ENCODE measurements at places on chromosomes 1 and 21.

GRCh38 chr1:101124405-101124804 lies 98.8 kb upstream of the DPH5 start:
- DNase-seq: no peak

GRCh38 chr21:45699251-45699942 lies 55.9 kb downstream of the PCBP3 start:
- no peak for DNase-seq

DNA sequence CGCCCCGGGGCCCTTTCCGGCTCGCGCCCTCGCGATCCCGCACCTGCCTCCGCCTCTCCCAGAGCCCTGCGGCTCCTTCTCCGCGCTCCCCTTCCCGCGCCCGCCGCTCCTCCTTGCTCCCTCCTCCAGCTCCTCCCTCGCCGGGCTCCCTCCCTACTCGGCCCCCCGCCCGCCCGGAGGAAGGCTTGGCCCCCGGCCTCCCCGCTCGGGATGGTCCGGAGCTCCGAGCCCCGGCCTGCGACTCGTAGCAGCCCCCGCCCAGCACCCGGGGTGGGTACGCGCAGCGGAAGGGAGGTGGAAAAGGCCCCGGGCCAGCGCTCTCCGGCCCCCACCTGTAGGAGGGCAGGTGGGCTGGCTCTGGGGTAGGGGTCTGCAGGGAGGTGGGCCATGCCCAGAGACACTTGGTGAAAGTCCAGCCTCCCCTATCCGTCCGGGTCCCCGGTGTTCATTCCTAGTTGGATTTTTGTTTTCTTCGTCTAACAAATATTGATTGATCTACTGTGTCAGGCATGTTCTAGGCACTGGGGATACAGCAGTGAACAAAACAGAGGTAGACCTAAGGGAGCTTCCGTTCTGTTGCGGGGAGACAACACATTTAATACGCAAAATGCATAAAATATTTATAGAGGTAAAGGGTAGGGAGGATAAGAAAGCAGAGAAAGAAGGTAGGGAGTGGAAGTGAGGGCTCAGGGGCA lies at the start of gene HTR1D:
Gene HTR1D (minus strand): TSS at position 82 of the 695 bp plus-strand sequence. CDS start 23,283 bp downstream, outside the sequence.
- no peak for DNase-seq

DNA sequence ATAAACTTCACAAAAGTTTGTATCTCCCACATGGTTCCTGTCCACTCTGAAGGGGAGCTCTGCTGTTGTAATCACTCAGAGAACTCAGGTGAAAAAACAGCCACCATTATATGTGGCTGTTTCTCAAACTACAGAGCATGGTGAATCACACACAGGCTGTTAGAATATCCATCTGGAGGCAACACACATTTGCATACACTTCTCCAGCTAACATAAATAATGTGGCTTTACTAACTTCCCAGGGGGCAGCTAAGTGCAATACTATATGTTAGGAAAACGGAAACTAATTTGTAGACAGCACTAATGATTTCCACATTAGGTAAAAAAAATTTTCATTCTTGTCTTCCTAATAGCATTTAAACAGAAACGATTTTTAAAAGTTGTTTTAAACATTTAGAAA lies 49.3 kb downstream of the PTGFR start:
- DNase-seq: no peak

GRCh38 chr1:118252624-118253023 lies 67.6 kb upstream of the SPAG17 start:
- DNase-seq: no peak

DNA sequence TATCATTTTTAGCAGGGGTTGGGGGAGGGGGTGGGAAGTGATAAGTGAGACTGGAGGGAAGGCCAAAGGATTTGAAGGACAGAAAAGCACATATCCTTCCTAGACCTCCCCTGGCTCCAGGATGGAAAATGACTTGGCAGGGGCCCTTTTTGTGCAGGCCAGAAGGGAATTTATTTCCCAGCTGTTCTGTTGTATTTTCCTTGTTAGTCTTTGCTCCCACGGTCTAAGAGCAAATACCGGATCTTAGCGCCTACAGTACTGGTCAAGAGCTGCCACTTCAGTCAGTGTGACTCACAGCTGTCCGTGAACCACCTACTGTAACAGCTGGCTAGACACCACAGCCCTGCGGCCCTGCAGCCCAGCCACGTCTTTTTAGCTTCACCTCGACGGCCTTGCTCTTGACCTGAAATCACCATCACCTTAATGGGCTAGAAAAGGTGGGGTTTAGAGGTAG lies 51.0 kb upstream of the ERRFI1 start:
- DNase-seq: no peak

DNA sequence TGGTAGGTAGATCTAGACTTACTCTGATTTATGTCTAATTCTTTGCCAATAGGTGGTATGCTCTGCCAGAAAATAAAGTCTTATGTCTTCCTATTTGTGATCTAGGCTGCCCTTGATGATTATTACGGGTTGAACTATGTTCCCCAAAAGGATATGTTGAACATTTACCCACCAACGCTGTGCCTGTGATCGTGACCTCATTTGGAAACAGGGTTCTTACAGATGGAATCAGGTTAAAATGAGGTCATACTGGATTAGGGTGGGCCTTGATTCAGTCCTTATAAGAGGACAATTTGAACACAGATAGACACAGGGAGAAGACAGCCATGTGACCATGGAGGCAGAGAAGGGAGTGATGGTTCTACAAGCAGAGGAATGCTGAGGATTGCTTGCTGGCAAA lies 95.1 kb upstream of the BCAR3 start:
- no peak for DNase-seq

DNA sequence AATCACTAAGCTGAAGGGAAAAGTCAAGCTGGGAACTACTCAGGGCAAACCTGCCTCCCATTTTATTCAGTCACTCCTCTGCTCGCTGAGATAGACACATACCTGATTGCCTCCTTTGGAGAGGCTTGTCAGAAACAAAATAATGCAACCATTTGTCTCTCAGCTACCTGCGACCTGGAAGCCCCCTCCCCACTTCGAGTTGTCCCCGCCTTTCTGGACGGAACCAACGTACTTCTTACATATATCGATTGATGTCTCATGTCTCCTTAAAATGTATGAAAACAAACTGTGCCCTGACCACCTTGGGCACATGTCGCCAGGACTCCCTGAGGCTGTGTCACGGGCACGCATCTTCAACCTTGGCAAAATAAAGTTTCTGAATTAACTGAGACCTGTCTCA lies 21.5 kb upstream of the HPDL start:
- no peak for DNase-seq

- no peak for DNase-seq
Observed at GRCh38 chr1:231699784-231700183, 73.2 kb downstream of the DISC1 start.

GRCh38 chr1:42999308-42999707 lies 40.6 kb upstream of the SLC2A1 start:
- DNase-seq: no peak

GRCh38 chr1:45314266-45314665 lies 12.4 kb upstream of the HPDL start:
- no peak for DNase-seq

DNA sequence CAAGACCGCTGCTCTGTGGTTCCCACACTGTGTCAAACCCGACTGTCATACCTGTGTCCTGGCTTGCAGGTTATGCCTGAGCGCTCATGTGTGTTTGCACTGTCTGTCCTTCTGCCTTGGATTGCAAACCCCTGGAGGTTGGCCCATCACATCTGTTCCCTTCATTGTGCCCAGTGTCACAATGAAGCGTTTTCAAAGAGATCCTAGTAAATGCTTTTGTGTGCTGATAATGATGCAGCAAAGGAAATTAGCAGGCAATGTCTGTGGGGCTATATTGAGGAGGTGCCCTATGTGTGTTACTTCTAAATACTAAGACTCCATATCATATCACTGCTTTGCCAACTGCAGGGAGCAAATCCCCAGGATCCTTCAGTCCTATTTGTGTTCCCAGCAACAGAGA lies 424.4 kb upstream of the NFIA start:
- no peak for DNase-seq

DNA sequence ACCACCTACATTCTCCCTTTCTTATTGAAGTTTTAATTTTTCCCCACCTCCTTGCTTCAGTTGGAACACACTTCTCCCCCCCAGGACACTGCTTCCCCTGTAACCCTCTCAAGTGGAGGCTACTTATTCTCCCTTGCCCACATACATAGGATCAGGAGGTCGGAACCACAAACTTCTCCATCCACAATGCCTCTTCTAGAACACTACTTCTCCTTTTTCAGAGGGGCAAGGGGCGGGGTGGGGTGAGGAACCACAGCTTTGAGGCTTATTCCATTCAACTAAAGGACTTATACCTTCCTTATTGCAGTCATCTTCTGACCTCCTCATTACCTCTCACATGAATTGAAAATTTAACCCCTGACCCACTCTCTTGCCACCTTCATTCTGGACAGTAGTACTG lies 81.3 kb downstream of the NEK7 start:
- DNase-seq: no peak

GRCh38 chr1:43529206-43529731 lies 1.4 kb upstream of the PTPRF start:
- peak; percentile 81 for DNase-seq

DNA sequence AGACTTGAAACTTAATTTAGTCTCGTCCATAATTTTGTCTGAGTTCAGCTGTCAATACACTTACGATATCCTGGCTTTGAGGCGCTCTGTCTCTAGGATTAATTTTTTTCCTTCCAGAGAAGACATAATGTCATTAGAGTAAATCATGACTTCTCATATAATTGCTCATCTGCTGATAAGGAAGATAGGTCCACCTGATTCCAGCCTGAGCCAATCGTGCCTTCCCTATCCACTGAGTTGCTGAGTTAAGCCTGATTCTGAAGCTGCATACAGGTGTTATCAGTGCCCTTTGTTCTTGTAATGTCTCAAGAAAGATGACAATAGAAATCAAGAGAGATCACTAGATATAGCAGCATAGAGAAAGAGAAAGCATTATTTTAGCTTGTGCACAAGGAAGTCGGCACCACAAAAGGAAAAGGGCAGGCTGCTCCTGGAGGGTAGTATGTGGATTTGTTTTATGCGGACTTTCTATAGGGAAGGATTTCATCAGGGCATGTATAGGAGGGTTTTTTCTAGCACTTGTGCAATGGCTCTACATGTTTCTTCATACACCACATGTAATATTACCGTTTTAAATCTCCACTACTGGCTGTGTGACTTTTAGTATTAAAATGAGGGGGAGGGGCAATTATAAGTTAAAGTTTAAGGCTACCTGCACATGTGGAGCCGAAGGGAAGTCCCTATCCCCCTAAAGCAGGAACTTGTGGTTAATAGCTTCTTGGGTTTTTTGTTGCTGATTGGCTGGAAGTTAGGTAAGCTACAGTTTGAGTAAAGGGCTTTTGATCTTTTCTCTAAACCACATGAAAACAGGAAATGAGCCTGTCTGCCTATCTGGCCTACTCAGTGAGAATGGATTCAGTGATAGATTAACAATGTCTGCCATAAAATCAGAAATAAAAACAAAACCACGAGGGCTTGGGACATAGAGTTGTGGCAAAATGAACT lies 133.4 kb downstream of the PLPPR5 start:
- DNase-seq: no peak

DNA sequence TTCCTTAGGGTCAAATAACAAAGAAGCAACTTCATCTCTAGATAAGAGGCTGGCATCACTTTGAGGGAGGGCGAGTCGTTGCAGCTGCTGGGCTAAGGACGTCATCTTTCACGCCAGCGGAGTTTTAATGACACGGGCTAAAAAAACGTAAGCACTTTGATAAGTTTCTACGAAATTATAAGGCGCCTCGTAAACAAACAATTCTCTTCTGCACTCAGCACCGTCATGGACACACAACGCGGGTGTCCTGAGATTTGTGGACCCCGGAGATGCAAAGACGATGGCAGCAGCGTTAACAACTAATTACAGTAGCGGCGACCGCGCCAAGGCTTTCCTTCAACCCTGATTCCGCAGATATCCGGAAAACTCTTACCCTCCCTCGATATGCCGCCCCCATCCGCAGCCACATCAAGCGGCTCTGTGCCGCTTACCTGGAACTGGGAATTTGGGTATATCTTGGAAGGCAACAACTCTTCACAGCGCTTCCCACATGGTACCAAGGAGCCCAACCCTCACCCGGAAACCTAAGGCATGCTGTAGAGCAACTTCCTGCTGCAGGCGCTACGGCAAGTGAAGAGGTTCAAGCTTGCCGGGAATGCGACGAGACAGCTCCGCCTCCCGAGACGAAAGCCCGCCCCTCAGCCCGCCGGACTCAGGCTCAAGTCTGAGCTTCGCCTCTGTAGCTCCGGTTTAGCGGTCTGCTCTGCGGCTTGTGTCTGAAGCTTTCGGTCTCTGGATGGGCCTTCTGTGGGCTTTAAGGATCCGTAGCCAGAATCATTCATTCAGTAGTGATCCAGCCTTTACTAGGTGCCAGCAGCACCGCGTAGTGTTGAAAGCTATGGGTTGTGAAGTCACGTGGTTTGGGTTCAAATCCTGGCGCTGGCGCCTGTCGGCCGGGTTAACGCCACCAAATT lies at the start of gene HEATR1:
Gene HEATR1 (minus strand): TSS at position 526 of the 914 bp plus-strand sequence. CDS start 421 bp downstream, at position 105.
- peak; percentile 92 for DNase-seq

DNA sequence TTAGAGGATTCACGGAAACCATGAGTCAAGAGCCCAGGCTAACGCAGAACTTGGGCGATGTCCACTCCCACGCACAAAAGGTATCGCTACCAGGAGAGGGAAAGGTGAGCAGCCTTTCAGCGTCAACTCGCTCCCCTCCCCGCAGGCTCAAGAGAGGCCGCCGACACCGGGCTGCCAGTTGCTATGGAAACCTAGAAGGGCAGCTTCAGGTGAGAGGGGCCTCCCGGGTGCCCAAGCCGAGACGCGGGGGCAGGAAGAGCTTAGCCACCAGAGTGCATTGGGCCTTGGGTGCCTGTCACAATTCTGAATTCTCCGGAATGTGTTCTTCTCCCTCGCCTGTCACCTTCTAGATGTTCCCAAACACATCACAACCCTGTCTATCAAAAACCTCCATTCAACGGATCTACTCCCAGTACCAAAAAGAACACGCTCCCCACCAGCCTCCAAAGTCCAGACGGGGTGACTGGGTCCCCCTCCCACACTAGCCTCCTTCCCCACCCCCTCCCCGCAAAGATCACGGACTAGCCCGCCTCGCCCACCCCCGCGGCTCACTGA lies 694 bp downstream of the MEAF6 start:
- peak; percentile 47 for DNase-seq

GRCh38 chr1:225299624-225300023 lies 128.2 kb downstream of the LBR start:
- no peak for DNase-seq

DNA sequence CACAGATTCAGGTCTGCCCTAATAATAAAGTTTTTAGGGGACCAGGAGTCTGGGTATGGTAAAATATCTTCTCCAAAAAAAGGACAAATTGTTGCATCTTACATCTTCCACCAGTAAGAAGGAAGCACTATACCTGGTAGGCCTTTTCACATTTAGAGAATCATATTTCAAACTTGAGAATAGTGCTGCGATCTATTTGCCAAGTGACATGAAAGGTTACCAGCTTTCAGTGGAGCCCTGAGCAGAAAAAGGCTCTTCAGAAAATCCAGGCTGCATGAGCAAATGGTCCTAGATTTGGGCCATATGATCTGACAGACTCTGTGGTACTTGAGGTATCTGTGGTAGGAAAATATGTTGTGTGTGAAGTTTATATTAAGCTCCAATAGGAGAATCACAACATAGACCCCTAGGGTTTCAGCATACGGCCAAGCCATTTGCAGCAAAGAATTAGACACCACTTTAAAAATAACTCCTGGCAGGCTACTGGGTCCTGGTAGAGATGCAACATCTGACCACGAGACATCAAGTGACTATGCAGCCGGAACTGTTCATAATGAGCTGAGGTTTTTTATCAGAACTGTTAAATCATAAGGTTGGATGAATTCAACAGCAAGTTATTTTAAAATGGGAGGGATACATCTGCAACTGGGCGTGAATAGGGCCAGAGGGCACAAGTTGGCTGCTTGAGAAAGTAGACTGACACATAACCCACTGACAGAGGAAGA lies 38.6 kb upstream of the CCDC190 start:
- DNase-seq: no peak
